ENCODE measurements at places on chromosomes 2 and 18. TPM values are rescaled to one million over a fixed set of nuclear protein-coding genes. Genes with fewer than 3 reads are reported as not detected.

FABP1 gene
- total RNA-seq: not detected

METTL8 gene
- total RNA-seq: 32.9 TPM

SLC8A1 gene
- total RNA-seq: 61.8 TPM

POTEF gene
- not detected for total RNA-seq

CD28 gene
- 22.4 TPM for total RNA-seq

NCL gene
- 141 TPM for total RNA-seq

SPP2 gene
- total RNA-seq: not detected

OTX1 gene
- not detected for total RNA-seq

MGAT5 gene
- 106 TPM for total RNA-seq

GRCh38 chr2:178895872-178896271 is 88.6 kb upstream of the TTN start:
- no peak for DNase-seq

- no peak for DNase-seq
Measured at GRCh38 chr2:44548221-44549098, 186.7 kb downstream of the CAMKMT start.

DNA sequence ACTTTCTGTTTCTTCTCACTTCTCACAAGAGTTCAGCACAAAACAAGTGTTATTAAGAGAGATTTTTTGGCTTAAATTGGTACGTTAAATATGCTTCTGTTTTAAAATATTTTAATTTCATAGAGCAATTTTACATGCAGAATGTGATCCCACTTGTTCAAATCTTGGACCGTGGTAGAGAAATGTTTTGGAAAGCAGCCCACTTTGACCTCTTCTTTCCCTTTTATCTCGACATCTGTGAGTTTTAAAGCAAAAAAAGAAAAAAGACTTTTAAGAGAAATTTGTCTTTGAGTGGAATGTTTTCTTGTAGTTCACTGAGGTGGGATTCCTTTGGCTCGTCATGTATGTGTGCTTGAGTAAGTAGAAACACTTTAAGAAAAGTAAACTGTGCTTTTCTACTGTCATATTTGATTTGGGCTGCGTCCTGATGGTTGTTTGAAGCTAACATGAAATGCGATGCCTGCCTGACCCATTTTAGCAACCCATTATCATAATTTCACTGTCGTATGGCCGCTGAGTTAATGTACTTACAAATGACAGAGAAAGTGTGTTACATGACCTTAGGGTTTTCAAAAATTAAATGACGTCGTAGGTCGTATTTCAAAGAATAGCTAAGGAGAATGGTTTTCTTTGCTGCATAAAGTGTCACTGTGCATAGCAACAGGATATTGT is 54.5 kb downstream of the TSHZ1 start:
- no peak for DNase-seq

DNA sequence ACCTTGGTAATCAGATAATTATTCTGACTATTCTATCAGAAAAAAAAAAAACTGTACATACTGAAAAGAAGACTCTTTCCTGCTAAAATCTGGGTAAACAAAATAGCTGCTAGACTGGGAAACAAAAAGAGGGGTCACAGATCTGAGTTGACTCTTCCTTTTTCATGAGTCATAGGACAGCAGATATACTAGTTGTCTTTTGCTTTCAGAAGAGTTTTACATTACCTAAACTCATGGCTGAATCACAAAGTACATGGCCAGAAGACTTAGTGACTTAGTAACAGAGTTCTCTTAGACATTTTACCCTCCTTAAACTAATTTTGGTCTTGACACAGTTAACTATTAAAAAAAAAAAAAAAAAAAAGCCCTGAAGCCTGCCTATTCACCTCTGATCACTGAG is 834.0 kb upstream of the FSHR start:
- DNase-seq: no peak

DNA sequence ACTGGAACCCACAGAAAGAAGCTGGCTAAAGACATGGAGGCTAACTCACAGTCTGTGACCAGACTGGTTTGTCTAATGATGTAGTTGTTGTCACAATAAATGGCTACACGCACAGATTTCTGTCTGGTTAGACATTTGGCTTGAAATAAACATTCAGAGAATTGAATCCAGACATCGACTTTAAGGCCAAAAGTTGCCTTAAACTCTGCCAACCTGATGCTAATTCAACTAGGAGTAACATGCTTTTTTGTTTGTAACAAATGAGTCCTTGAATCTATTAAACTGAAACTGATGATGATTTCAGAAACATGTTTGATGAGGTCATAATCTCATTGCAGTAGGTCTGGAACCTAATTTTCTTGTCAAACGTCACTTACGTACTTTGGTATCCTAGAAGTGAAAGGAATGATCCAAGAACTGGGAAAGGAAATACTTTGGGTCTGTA is 123.8 kb downstream of the ERBB4 start:
- DNase-seq: no peak

- DNase-seq: no peak
Measured at GRCh38 chr18:45449418-45450227, 165.7 kb upstream of the SLC14A2 start.

- peak; percentile 33 for DNase-seq
Measured at GRCh38 chr2:8633735-8634313, 48.0 kb upstream of the ID2 start.

- DNase-seq: no peak
Measured at GRCh38 chr2:190984595-190984994, 29.4 kb downstream of the STAT1 start.

DNA sequence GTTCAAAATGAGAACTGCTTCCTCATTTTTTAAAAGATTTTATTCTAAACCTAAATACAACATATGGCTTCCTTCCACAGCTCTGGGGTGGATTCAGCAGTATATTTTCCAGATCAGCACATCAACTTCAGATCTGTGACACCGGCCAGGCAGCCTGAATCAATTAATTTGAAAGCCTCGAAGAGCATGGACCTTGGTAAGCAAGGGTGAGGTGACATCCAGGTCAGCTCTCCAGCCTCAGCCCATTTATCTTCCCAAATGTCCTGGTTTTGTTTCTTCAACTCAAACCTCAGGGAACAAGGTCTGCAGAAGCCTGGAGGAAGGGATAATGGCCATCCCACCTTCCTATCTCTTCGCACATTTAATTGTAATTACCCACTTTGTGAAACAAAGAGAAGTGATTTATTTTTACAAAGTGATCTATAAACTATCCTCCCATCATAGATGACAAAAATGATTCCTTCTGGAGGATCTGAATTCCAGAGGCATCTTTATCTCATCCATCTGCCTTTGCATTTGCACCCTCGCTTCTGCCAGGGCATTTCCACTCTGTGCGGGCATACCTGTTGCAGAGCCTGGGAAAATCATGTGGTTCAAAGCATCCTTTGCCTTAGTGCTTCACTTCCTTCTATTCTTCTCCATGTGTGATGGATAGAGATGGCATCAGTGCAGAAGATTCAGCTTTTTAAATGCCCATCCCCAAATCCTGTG is 489.0 kb upstream of the NRP2 start:
- no peak for DNase-seq

DNA sequence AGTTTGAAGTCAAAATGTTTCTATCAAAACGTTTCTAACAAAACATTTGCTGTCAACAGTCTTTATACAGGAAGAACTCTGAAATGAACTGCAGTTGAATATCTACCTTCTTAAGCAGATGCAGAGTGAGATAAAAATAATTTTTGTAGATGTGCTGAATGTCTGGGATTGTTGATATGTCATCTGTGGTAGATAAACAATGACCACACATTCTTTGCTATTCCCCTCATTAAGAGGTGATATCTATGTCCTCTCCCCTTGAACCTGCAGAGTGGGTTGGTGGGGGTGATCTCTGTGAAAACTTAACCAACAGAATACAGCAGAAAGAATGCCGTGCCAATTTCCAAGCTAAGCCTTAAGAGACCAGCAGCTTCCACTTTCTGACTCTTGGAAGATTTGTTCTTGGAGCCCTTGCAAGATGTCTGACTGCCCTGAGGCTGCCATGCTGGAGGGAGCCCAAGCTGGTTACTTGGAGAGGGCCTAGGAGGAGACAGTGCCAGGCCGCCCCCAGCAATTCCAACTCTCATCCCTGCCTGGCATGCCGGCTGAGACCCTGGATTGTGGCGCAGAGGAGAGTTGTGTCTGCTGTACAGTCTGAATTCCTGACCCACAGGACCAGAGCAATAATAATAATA is 80.8 kb downstream of the COLEC12 start:
- no peak for DNase-seq

DNA sequence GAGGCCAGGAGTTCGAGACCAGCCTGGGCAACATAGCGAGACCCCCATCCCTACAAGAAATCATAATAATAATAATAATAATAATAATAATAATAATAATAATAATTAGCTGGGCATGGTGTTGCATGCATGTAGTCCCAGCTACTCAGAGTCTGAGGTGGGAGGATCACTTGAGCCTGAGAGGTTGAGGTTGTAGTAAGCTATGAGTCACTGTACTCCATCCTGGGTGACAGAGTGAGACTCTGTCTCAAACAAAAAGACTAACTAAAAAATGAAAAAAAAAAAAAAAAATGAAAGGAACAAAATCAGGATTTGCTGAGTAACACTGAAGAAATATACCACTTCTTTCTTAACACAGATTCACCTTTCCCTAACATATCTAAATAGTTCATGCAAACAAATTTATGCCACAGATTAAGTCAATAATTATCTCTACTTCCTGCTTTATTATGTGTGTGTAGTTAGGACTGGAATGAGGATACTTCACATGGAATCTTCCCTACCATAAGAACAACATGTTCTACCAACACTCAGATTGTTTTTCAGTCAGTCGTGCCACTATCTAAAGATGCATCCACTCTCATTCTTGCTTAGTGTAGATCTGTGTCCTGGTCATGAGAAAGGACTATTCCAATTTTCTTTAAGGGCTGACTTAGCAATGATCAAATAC is 928.7 kb downstream of the SLC4A3 start:
- DNase-seq: no peak

DNA sequence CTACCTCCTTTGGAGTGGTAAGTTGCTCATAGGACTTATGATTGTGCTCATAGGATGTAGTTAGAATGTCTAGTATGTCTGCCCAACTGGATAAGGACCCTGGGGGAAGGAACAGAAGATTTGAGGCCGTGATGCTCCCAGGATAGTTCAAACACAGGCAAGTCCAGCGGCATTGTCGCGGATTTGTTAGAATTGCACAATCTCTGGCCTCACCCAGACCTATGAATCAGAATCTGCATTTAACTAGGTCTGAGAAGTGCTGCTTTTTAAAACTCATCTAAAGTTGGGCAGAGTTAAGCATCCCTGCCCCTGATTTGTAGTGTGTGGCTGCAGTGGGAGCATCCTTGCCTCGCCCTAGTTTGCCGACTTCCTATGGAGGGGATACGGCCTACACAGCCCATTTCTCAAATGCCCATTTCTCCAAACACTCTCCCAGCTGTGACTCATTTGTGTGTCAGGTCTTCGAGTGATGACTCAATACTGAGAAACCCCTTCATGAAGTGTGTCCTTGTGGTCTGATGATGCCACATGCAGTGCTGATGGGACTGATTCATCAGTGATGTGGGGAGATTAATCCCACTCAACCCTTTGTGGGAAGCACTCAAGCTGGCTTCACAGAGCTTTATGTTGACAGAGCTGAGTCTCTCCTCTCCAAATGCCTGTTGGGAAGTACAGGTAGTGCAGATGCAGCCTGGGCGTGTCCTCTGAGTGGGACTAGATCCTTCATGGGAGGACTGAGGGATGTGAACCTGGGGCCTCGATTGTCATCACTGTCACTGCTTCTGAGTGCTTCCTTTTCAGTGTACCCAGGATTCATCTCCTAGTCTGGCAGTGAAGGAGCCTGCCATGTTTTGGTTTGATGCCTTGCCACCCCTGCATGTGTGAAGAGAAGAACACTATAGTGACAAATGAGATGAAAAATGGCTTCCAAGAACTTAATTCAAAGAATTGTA is 18.7 kb downstream of the SMIM21 start:
- no peak for DNase-seq

GRCh38 chr2:10954856-10955818 is 43.4 kb downstream of the KCNF1 start:
- DNase-seq: peak; percentile 46

GRCh38 chr2:231343006-231343710 is 52.4 kb upstream of the B3GNT7 start:
- DNase-seq: no peak

- no peak for DNase-seq
Measured at GRCh38 chr2:164793529-164793928, 48.1 kb downstream of the COBLL1 start.

DNA sequence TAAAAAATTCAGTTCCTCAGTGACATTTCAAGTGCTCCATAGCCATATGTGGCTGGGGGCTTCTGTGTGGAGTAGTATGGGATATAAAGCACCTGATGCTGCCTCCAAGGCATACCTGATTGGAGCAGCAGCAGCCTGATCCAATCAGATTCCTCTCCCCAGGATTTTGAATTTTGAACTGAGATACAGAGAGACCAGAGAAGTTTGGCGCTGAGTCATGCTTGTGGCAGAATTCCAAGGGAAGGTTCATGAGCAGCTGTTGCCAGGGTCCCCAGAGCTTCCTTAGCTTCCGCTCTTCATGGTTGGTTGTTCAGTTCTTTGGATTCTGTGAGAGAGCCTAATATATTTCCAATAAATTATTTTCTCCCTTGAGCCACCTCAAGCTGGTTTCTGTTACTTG is 29.0 kb upstream of the CFAP36 start:
- DNase-seq: no peak

- peak; percentile 36 for DNase-seq
Measured at GRCh38 chr2:20184067-20184938, 40.6 kb downstream of the SDC1 start.

GRCh38 chr18:59851784-59852399 is 47.9 kb upstream of the PMAIP1 start:
- DNase-seq: no peak

DNA sequence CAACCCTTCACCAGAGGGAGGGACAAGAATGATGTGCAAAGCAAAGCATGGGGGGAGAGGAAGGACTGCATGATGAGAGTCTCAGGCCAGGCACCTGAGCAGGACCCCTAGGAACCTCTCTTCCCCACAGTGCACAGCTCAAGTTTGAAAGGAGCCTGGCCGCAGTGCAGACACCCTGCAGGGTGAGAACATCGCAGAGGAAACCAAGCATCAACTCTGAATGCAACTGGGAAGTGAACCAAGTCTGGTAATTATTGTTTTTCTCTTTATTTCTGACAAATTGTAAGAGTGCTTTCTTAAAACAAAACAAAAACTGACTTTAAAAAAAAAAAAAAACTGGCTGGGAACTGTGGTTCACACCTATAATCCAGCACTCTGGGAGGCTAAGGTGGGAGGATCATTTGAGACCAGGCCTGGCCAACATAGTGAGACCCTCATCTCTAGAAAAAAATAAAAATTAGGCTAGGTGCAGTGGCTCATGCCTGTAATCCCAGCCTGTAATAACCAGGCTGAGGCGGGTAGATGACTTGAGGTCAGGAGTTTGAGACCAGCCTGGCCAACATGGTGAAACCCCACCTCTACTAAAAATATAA is 15.3 kb downstream of the NPC1 start:
- no peak for DNase-seq

GRCh38 chr2:102021779-102022178 is 30.0 kb downstream of the IL1R2 start:
- DNase-seq: no peak

DNA sequence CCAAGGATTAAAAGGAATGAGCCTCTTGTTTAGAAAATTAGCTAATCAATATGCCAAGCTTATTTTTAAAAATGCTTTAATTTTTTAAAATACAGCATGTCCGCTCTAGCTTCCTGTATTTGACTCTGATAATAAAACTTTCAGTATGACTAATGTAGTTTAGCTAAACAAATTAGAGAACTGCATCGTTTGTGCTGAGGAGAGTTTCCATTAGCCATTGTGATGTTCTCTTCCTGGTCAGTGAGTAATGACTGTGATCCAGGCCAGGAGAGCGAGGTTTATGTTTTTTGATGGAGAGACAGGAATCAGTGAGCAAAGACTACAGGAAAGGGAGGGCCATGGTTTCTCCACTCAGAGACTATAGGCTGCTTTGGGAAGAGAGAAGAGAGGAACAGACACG is 237.2 kb upstream of the ETAA1 start:
- no peak for DNase-seq

- DNase-seq: no peak
Measured at GRCh38 chr2:229914171-229914570, 7.6 kb downstream of the TRIP12 start.
